Anterior cingulate cortex (tissue), 58 donors: ENCODE measurements at places on chromosomes 7 and 10.

- no peak for DNase-seq
These were observed 10.6 kb downstream of the DNAJB9 start for GRCh38 chr7:108580298-108580697.

GRCh38 chr7:106061301-106061979, 50.7 kb downstream of the SYPL1 start:
- DNase-seq, result no peak

GRCh38 chr7:89857767-89858166, 296.5 kb upstream of the STEAP1 start:
- no peak for DNase-seq

- no peak for DNase-seq
These were observed 55.2 kb upstream of the FAM133B start for GRCh38 chr7:92645114-92646061.

GRCh38 chr7:41738336-41738735, 35.4 kb upstream of the INHBA start:
- no peak for DNase-seq

DNA sequence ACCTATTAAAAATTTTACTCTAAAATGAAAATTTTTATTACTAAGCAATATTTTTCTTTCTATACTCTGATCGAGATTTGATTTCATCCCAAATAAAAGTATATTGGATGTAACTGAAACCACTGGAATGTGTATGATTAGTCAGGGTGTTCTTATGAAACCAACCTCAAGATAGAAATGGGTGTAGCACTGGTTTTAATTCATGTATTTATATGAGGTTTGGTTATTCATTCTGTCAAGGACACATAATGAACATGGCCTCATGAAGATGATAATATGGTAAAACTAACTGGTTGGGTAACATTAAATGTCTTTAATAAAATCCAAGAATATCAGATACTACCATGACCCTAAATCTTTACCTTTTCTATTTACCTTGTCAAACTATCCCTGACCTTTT, 197.7 kb downstream of the SEMA3A start:
- no peak for DNase-seq

DNA sequence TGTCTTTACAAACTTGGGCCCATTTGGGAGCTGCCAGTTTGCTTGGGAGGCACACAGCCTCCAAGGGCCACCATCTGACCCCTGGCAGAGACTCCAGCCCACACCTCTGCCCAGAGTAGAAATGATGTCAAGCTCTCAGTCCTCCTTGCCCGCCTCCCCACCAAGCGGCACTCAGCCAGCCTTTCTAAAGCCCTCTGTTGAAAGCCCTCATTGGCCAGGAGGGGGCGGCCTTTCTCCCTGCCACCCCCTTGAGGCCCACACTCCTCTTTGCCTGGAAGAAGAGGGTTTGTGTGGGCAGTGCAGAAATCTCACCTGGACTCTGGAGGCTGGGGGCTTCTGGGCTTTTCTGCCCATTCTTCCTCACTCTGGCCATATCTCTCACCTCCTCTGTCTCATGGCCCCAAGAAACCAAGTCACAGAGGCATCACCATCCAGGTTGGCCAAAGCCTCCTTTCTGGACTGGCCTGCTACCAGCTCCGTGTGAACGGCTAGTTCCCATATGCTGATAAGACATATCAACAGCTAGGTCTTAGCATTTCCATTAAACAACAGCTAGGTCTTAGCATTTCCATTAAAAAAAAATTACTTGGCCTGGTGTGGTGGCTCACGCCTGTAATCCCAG, 36.1 kb downstream of the UBTD1 start:
- DNase-seq, result peak; percentile 33

DNA sequence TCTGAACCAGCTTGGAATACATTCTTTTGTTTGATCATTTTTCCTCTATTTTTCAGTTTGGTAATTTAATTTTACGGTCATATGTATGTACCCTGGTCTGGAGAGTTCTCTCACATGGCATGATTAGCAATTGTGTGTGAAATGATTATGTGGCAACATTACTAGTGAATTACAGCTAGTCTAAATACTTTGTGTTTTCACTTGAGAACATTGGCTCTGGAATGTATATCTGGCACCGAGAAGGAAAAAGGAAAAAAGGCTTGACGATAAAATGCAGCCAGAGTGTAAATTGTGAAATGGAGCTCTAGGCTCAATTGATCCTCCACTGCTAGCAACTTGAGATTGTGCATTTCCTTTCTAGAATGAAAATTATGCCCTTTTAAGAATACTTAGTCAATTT, 397.2 kb downstream of the EXOC4 start:
- DNase-seq, result no peak

- DNase-seq, result no peak
These were observed 17.3 kb upstream of the INPP5A start for GRCh38 chr10:132520177-132520811.

GRCh38 chr7:79877874-79878465, 256.7 kb upstream of the GNAI1 start:
- no peak for DNase-seq

DNA sequence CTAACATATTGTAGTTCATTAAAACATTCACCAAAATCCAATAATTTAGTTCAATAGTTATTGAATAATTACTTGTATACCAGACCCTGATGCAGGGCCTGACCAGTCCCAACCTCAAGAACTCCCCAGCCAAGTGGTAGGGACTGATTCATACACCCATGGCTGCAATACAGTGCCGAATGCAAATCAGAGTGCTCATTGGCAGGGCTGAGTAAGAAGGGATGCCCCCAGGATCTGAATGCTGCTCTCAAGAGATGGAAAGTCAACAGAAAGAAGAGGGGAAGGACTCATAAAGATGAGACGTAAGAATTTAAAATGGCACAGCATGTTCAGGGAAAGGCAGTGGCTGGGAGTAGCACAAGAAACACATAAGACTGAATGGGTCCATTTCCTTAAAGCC, 29.9 kb downstream of the ZNF438 start:
- no peak for DNase-seq

DNA sequence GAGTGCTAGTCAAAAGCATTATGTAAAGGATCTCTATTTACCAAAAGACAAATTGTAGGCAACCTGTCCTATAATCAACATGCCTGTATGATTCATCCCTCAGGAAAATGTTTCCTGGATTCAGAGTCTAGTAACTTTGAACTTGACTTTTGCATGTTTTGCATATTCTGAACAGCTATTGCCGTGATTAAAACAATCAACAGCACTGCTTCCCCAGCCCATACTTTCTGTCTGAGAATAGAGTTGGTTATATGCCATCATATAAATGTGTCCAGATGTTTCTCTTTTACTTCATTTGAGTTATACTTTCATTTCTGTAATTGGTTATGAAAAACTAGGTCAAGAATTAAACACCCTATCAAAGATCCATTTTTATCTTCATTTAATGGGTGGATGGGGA, 83.5 kb downstream of the ZMYND11 start:
- DNase-seq, result no peak

- peak; percentile 36 for DNase-seq
These were observed 65.1 kb downstream of the ZRANB1 start for GRCh38 chr10:125006921-125007426.

DNA sequence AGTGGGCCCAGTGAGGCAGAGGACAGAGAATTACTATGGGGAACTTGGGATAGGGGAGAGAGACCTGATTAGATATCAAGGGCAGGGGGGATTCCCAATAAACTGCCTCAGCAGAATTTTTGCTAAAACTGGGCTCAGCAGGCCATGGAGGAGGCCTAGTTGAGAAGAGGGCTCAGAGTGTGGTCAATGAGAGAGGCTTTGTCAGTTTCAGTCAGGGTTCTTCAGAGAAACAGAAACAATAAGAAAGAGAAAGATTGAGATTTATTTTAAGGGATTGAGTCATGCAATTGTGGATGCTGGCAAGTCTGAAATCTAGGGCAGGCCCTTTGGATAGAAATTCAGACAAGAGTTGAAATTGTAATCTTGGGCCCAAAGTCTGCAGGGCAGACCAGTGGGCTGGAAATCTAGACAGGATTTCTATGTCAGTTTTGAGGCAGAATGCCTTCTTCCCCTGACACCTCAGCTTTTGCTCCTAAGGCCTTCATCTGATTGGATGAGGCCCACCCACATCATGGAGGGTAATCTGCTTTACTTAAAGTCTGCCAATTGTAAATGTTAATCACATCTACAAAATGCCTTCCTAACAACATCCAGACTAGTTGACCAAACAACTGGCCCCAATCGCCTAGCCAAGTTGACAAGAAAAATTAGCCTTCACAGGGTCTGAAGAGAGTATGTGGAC, 33.5 kb upstream of the CCSER2 start:
- no peak for DNase-seq

DNA sequence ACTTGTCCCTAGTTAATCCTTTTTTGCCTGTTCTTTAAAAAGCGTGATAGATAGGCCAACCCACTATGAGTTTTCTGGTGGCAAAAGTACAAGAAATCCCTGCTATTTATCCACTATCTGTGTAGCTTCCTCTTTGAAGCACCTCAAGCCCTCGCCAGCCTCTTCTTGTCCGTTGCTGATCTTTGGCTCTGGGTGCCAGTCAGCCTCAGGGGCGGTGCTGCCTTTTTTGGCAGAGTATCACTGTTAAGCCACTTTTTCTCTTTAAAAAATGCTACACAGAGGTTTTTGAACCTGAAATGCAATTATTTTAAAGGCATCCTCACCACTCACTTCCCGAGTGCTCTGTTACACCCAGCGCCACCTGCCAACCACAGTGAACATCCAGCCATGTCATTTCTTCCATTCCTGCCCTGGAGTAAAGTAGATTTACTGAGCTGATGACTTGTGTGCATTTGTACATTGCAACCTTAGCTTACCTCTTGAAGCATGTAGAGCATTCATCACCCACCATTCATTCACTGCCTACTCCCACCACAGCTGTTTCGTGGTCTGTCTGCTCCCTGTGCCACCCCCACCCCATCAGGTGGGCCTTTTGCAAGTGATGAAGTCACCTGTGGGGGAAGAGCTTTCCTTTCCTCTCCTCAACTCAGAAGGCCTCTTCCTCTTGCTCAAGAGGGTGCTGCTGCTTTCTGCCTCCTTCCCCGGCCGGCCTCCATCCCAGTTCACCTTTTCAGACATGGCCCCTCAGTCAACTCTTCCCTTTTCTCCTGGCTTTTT, 414.2 kb upstream of the GALNT17 start:
- no peak for DNase-seq
